ENCODE measurements at places on chromosomes 7 and 10.

- no peak for DNase-seq
Measured at GRCh38 chr10:124157271-124157681, 63.9 kb upstream of the CHST15 start.

DNA sequence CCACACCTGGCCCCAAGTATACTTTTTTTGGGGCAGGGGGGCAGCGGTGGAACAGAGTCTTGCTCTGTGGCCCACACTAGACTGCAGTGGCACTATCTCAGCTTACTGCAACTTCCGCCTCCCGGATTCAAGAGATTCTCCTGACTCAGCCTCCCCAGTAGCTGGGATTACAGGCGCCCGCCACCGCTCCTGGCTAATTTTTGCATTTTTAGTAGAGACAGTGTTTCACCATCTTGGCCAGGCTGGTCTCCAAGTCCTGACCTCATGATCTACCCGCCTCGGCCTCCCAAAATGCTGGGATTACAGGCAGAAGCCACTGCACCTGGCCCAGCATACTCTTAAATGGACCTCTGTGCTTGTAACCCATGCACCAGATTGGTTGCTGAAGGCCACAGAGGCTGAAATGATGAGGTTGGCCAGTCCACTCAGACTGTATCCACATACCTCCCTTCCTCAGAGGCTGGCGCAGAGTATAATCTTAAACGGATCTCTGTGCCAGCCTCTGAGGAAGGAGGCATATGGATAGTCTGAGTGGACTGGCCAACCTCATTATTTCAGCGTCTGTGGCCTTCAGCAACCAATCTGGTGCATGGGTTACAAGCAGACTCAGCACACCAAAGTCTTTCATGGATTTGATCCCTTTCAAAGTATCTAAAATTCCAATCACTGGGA is 3.0 kb downstream of the CALN1 start:
- no peak for DNase-seq

GRCh38 chr10:49007129-49007528 is 67.5 kb upstream of the LRRC18 start:
- no peak for DNase-seq

- no peak for DNase-seq
Measured at GRCh38 chr7:27098578-27099451, 3.0 kb upstream of the HOXA1 start.

DNA sequence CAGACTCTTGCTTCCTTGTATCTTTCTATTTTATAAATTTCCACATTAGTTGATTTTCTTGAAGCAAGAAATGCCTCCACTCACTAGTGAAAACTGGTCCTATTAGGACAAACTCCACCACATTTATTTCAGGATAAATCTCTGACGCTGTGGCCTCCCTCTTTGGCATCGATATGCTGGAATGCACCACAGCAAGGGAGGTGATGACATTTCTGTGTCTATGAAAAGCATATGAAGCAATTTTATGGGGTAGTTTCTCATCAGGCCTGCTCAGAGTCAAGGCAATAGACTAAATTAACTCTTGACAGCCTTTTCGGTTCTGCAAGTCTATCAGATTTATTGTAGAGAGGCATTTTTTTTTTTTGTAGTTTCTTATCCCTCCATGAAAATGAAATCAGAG is 304.4 kb downstream of the ZEB1 start:
- no peak for DNase-seq

- no peak for DNase-seq
Measured at GRCh38 chr10:69469976-69470375, 18.7 kb downstream of the TSPAN15 start.

DNA sequence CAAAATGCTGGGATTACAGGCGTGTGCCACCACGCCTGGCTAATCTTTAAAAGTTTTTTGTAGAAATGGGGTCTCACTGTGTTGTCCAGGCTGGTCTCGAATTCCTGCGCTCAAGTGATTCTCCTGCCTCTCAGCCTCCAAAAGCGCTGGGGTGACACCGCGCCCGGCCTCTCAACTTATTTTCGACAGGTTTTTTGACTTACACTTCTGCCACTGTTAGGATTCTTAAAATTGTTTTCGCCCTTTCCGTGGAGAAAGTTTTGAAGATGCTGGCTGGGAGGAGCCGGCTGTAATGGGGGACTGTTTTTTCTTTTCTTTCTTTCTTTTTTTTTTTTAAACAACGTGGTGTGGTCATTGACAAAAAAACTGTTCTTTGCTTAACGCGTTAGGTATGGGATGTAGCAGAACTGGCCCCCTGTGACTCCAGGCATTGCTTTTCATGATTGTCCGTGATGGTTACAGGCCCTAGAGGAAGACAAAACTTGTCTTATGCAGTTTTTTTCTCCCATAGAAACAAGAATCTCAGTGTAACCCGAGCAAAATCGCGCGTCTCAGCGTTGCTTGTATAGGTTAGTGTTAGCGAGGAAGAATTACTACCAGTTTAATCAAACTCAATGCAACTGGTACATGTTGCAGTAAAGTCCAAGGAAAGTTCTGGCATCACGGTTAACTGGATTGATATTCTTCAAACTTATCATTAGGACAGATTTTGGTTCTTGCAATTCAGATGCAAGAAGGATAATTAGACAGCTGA is 72.2 kb downstream of the DAGLB start:
- no peak for DNase-seq

- no peak for DNase-seq
Measured at GRCh38 chr10:79063071-79063491, 5.7 kb upstream of the ZMIZ1 start.

GRCh38 chr7:47253650-47254080 is 328.2 kb downstream of the TNS3 start:
- DNase-seq: no peak

GRCh38 chr10:69516316-69516715 is 56.9 kb downstream of the NEUROG3 start:
- peak; percentile 49 for DNase-seq

GRCh38 chr10:61342858-61343572 is 110.2 kb downstream of the TMEM26 start:
- DNase-seq: no peak

GRCh38 chr10:110389255-110389654 is 84.5 kb upstream of the SMNDC1 start:
- no peak for DNase-seq

- DNase-seq: peak; percentile 72
Measured at GRCh38 chr10:35336921-35337823, 863 bp downstream of the CCNY start.

- DNase-seq: no peak
Measured at GRCh38 chr7:158561659-158562058, 26.0 kb downstream of the PTPRN2 start.

DNA sequence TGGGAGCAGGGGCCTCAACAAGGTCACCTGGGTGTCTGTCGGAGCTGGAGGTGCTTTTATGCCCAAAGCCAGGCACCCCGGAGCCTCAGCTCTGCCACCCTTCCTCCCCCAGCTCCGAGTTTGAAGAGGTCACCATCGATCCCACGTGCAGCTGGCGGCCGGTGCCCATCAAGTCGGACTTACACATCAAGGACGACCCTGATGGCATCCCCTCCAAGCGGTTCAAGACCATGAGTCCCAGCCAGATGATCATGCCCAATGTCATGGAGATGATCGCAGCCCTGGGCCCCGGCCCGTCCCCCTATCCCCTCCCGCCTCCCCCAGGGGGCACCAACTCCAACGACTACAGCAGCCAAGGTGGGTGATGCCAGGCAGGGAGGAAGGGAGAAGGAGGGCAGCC is 41.3 kb upstream of the PPIF start:
- DNase-seq: no peak

- DNase-seq: peak; percentile 73
Measured at GRCh38 chr7:43803865-43804264, 45.4 kb downstream of the BLVRA start.

DNA sequence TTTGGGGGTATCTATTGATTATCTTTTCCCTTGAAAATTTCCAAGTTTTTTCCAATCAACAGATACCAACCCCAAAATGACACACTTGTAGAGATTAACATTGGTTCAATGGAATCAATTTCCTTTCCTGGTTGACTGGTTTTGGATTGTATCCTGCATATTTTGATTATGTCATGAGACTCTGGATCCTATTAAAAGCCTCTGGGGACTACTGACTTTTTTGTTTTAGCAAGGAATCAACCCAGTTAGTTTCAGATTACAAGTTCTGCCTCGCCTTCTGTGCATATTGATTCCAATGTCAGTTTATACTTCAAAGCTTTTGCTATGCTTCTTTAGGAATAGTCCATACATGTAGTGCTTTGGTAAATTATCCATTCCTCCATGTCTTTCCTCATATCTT is 29.2 kb downstream of the COPG2 start:
- DNase-seq: no peak

GRCh38 chr7:53500076-53500475 is 464.6 kb downstream of the POM121L12 start:
- DNase-seq: no peak

- DNase-seq: no peak
Measured at GRCh38 chr7:151903249-151904032, 26.5 kb upstream of the PRKAG2 start.

GRCh38 chr7:68248973-68249372 is 1252.3 kb downstream of the TYW1 start:
- DNase-seq: no peak

GRCh38 chr7:29139796-29140195 is 6.5 kb downstream of the CPVL start:
- DNase-seq: no peak

GRCh38 chr10:113078282-113078907 is 128.3 kb downstream of the TCF7L2 start:
- no peak for DNase-seq

DNA sequence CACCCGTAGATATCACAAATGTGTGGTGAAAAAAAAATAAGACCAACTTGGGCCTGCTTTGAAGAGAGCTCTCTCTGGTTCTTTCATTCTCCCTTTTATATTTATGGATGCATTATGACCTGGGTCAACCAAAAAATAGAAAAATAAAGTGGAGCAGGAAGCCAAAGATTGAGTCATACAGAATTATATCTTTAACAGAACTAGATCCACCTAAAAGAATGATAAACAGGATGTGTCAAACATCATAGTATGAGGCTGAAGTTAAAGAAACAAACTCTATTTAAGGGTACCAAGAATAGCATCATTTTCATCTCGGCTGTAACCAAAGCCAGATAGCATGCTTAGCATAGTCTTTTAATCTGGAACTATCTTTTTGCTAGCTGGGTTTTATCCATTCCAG is 28.8 kb upstream of the NMT2 start:
- no peak for DNase-seq

GRCh38 chr10:1824928-1825327 is 87.6 kb upstream of the ADARB2 start:
- no peak for DNase-seq

- DNase-seq: no peak
Measured at GRCh38 chr7:44045226-44046014, 918 bp downstream of the DBNL start.

DNA sequence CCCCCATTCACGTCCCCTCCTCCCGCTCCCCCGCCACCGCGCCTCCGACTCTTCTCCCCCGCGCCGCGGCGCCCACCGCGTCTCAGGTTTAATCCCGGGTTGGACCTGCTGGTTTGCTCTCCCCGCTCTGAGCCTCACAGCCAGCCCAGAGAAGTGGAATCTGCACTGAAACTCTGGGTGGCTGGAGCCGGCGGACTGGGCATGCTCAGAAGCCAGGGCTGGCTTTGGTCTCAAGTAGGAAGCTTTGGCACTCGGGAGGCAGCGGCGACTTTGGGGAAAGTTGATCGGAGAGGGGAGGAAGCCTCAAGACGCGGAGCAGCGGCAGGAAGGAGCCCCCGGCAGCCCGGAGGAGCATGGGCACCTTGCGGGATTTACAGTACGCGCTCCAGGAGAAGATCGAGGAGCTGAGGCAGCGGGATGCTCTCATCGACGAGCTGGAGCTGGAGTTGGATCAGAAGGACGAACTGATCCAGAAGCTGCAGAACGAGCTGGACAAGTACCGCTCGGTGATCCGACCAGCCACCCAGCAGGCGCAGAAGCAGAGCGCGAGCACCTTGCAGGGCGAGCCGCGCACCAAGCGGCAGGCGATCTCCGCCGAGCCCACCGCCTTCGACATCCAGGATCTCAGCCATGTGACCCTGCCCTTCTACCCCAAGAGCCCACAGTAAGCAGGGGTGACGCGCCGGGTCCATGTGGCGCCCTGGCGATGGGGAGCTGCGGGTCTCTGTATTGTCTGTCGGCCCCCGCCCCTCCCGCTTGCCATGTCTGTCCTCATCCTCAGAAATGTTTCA is at the start of gene PRKG1:
Gene PRKG1, plus strand, starts transcription at position 250 of the 791 bp plus-strand sequence.
- DNase-seq: peak; percentile 71

DNA sequence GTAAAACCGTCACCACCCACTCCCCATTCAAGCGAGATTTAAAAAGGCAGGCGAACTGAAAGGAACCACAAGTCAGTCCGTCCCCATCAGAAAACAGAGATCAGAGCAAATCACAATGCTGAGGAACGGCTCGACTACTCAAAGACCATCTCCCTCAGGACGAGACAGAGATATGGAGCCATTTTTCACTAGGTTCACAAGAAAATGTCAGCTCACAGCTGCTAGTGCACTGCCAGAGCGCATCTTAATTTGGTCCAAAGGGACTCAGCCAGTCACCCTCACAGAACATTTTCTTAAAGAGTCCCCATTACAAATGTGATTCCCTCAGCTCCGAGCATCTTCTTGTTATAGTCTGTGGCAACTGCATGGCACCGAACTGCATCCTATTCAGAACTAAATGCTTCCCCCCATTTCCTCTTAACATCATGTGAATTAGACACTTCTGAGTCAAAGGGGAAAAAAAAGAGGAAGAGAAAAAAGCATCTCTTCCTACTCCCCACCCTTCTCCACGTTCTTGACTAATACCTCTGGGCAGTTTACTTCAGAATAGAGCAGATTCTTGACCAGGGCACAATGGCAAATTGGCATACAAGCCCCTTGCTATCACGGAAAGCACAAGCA is 683.9 kb downstream of the MAGI2 start:
- DNase-seq: no peak

- peak; percentile 96 for DNase-seq
Measured at GRCh38 chr7:101245147-101245668, 327 bp upstream of the FIS1 start.

GRCh38 chr7:7834761-7835160 is 116.4 kb upstream of the RPA3 start:
- no peak for DNase-seq

DNA sequence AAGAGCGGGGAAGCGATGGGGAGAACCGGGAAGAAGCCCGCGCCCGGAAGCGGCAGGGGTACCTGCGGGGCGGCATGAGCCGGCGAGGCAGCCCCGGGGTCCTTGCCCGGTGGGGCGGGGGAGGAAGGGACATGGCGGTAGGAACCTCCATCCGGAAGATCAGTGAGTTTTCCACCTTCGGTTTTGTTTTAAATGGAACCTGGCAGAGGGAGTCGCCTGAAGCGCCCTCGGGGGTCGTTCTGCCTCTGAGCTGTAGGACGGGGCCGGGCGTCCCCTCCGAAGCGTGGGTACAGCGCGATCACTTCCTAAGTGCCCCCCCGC is 471 bp downstream of the PFKP start:
- peak; percentile 58 for DNase-seq

DNA sequence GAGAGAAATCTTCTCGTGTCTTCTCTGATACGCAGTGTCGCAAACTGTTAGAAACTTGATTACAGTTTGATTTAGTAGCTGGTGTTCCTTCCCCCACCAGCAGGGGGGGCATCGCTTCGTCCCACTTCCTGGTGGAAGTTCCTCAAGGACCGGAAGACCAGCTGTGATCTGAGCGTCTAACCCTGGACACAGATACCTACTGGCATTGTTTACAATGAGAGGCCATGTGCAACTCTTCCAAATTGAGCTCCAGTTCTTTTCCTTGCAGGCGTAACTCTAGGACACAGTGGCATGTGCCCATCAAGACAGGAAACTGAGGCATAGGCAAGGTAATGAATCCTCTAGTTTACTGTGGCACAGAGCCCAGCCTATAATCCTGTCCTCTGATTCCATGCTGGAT is 219.0 kb downstream of the CCDC3 start:
- DNase-seq: peak; percentile 61
